ENCODE measurements at places on chromosomes 12 and 14.

GRCh38 chr12:64780531-64781279 lies 21.5 kb upstream of the GNS start:
- peak; percentile 48 for DNase-seq

DNA sequence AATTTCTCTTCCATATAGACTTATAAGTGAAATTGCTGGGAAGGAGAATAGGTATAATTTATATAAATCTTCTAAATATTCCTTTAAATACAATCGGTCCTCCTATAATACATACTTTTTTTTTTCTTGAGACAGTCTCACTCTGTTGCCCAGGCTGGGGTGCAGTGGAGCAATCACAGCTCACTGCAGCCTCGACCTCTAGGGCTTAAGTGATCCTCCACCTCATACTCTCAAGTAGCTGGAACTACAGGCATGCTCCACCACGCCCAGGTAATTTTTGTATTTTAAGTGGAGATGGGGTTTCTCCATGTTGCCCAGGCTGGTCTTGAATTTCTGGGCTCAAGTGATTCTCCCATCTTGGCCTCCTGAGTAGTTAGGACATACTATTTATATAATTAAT lies 29.7 kb upstream of the NPFF start:
- DNase-seq = no peak

DNA sequence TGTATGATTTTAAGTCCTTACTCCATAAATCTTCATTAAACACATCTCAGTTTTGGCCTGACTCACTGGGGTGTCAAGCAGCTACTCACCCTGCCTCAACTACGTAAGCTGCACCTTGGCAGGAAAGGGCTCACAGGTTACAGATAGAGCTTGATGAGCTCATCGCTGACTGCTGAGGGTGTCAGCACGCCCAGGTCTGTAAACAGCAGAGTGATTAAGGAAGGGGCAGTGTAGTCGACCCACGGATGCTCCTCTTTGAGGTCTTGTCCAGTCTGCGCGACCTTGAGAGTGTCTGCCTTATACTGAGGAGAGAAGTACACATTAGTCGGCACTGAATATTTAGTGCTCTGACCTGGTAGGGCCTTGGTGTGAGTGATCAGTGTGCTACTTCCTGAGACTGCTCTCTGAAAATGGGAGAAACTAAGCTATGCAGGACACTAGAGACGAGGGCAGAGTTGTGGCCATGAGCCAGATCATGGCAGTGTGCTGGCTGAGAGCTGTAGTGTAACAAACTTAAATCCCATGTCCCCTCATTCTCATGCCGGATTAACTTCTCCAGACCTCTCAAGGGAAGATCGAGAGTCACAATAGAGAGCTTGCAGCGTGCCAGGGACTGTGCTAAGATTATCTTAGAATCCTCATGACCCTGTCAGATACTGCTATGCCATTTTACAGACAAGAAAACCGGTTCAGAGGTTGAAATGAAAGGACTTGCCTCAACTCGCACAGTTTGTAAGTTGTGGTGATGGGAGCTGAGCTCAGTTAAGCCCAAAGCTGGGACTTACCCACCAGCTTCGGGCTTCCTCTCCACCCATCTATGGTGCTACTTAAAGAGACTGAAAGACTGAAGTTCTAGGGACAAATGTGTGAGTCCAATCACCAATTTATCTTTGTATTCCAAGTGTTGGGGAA lies 11.6 kb downstream of the EIF2B1 start:
- peak; percentile 60 for DNase-seq

DNA sequence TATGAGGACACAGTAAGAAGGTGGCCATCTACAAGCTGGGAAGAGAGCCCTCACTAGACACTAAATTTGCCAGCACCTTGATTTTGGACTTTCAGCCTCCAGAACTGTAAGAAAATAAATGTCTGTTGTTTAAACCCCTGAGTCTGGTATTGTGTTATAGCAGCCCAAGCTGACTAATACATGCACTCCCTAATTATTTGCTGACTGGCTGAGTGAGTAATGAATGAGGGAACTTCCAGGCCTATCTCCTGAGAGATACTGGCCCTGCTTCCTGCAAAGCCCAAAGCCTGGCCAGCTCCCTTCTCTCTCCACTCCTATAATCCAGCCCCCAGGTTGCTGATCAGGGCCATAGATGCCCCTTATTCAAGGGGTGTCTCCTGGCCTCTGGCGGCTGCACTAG lies 120.0 kb upstream of the NOS1 start:
- DNase-seq = no peak

- no peak for DNase-seq
Measured at GRCh38 chr14:74893614-74894091, 11.9 kb downstream of the DLST start.

GRCh38 chr12:79266343-79267144 lies 402.0 kb downstream of the SYT1 start:
- DNase-seq = no peak

- no peak for DNase-seq
Measured at GRCh38 chr14:58565832-58566231, 71.9 kb upstream of the DACT1 start.

DNA sequence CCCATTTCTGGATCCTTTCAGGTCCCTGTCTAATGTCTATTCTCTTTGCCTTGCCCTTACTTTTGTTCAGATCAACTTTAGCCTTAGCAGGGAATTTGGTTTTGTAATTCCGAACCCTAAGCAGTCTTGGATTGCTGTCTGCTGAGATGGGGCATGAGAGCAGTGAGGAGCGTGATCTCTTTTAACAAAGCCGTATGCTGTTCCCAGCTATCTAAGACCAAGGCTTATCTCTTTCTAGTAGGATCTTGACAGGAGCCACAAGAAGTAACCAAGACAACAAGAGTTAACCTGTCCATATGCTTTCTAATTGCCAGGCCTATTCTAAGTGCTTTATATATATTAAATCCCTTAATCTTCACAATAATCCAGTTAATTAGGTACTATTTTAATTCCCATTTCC lies 4.5 kb upstream of the DHRS7 start:
- no peak for DNase-seq

- peak; percentile 13 for DNase-seq
Measured at GRCh38 chr14:54772451-54772881, 130.2 kb downstream of the GCH1 start.

DNA sequence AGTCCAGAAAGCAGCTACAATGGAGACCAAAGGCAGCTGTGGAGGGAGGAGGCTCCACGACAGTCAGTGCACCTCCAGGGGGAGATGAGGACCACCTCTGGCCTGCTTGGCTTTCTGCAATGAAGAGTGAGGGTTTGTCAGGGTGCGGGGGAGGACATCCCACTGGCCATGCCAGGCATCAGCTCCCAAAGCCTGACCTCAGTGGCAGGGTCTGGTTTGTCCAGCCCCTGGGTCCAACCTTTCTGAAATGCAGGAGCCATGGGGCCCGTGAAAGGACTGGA lies 35.2 kb downstream of the SLC6A12 start:
- DNase-seq = no peak

GRCh38 chr12:66337381-66338010 lies 35.2 kb downstream of the HELB start:
- no peak for DNase-seq

DNA sequence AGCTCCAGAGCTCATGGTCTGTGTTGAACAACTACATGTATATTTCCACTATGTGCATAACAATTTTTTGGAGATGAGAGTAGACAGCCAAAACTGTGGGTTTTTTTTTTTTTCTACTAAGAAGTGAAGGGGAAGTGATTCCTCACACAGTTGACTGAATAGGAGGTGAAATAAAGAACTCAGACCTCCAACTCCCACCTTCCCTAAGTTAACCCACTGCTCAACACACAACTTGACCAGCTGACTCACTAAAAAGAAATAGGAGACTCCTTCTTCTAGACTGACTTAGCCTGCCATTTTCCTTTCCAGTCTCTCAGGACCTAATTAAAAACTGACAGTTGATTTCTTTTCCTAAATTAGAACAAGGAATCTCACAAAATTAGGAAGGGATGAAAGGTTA lies 1.7 kb downstream of the M6PR start:
- DNase-seq = no peak

DNA sequence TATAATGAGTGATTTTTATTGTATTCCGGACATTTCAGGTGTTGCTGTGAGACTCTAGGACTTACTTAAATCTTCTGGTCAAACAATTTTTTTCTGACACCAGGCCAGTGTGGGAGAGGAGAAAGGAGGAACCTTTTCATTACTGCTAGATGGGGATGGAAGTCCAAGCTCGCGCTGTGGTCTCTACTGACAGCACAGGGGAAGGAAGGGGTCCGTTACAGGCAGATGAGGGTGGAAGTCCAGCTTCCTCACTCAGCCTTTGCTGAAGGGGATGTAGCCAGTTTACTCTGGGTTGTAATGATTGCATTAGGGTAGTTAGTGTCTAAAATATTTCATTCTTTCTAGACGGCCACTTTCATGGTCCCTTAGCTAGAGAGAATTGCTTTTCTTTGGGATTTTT lies 26.3 kb upstream of the ST8SIA1 start:
- DNase-seq = no peak

GRCh38 chr12:95088379-95088778 lies 15.0 kb upstream of the NR2C1 start:
- DNase-seq = no peak

- DNase-seq = no peak
Measured at GRCh38 chr12:103469719-103470118, 26.0 kb downstream of the C12orf42 start.

DNA sequence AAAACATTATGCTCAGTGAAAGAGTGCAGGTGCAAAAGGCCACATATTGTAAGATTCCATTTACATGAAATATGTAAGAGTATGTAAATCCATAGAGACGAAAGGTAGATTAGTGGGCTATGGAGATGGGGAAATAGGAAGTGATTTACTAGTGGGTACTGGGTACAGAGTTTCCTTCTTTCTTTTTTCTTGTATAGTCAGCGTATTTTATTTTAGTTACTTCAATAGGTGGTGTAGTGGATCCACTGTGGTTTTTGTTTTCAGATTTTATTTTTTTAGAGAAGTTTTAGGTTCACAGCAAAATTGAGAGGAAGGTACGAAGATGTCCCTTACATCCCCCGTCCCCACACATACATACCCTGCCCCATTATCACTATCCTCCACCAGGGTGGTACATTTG lies 6.1 kb upstream of the CIT start:
- DNase-seq = no peak

GRCh38 chr12:67651132-67651695 lies 2.7 kb downstream of the DYRK2 start:
- DNase-seq = peak; percentile 4

- peak; percentile 5 for DNase-seq
Measured at GRCh38 chr12:68158432-68158831, 1.1 kb downstream of the IFNG start.

- DNase-seq = no peak
Measured at GRCh38 chr14:40367717-40368116, 935.5 kb upstream of the FBXO33 start.

DNA sequence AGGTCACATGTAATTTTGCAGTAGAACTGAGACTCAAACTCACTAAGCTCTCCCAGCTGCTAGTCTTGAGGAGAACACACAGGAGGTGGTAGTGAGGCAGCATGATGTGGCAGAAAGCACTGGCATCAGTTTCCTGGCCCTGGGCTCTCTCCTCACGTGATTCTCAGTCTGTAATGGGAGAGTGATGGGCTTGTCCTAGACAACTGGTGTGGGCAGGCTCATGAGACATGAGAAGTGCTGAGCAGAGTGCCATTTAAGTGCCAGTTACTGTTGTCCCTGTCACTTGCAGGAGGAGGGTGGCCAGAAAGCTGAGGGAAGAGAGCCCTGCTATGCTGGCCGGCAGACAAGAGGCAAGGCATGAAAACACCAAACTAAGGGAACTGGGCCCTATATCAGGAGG lies 48.5 kb upstream of the OVCH1 start:
- DNase-seq = no peak

DNA sequence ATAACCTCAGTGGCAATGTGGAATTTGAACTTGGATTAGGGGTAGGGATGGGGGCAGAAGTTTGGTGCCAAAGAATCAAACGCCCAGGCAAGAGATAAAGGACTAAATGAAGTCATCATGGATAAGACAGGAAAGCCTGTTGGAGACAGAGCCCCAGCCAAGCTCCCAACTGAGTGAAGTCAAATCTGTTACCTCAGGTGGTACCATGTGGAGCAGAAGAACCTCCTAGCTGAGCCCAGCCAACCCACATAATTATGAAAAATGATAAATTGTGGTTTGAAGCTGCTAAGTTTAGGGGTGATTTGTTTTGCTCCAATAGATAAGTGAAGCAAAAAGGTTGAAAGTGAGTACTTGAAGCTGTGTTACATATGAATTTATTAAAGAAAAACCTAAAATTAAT lies 66.1 kb downstream of the SMOC1 start:
- DNase-seq = no peak

DNA sequence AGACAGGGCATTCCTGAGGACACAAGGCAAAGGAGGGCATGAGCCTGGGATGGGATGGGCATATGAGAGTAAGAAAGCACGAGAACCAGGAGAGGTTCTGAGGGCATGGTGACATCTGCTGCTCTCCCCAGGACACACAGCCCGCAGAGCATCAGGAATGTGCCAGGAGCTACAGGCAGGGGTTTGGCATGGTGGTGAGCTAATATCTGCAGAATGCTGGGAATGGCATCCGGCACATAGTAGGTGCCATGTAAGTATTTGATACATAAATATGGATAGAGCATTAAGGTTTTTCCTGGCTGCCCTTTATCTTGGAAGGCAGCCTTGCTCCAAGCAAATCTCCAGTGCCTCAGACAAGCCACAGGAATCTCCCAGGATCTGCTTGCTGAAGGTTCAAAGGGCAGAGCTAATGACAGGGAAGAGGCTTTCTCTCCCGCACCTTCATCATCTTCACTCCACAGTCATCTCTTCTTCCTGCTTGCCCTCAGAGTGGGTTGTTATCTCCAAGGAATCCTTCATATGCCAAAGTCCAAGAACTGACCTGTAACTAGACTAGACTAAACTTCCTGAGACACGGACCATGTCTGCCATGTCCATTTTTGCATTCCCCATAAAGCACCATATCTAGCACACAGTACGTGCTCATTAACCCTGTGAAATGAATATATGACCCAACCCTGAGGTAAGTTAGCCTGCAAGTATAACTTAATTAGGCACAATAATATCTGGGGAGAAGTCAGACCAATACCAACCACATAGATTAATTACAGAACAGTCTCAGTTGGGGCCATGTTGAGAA lies 62.0 kb upstream of the SCN8A start:
- no peak for DNase-seq

DNA sequence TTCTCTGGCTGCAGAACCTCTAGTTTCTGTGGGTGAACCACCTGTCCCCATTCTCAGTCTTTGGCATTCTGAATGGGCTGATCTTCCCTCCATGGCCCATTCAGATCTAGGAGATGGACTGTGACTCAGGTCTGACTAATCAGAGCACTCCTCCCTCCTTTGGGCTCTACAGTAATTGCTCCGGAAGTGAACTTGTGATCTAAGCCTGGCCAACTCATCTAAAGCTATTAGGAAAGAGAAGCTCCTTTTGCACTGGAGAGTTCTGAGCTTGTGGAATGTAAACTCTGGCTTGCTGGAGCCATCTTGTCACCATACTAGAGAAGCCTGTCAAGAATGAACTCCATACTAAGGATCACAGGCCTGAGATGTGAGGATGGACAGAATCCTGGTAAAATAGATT lies 168.2 kb downstream of the SUDS3 start:
- peak; percentile 74 for DNase-seq

GRCh38 chr12:3743803-3744202 lies 9.1 kb downstream of the CRACR2A start:
- no peak for DNase-seq

Data from RWPE1 (cell line).